ENCODE measurements at places on chromosomes 2 and 18. TPM values are rescaled to one million over a fixed set of nuclear protein-coding genes. Genes with fewer than 3 reads are reported as not detected.
A peak's percentile ranks its signal among the peaks of the same experiment; 100 is the strongest.

Gene LOXHD1
- polyA plus RNA-seq = 0.66 TPM

Gene OTOS
- polyA plus RNA-seq = 0.34 TPM

Gene CKAP2L
- 16.4 TPM for polyA plus RNA-seq

Gene RASGRP3
- 26.8 TPM for polyA plus RNA-seq

Gene MEP1B
- 0.14 TPM for polyA plus RNA-seq

Gene HOXD1
- polyA plus RNA-seq = 7.8 TPM

DNA sequence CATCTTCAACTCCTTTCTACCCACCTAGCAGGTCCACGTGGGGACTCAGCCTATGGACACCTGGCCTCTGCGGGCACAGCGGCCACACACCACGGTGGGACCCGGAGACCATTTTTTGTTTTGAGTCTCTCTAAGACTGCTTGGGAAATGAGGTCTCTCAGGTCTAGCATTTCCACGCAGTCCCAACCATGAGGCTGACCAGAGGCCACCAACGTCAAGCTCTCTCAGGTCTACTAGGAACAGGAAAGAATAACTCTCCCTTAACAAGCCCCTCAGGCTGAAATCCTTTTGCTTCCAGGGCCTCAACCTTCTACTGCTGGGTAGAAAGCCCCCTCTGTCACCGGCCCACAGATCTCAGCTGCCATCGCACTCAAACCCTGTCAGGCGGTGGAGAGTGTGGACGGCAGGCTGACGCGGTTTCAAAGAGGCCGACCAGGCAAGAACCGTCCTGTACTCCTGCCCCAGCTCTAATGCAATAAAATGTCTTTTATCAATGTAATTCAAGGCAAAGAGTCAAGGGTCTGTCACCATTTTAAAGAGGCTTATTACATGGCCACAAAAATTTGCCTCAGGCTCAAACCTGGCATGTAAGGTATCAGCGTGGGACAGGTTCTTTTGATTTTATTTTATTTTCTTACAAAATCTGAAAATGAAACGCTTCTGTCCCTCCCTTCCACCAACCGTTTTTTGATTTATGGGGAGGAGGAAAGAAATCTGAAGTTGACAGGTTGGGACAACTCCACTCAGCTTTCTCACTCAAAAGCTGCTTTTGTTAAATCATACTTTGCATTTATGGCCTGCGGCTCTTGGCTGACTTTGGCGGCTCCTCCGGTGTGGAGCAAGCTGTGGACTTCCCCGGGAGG is 74.0 kb downstream of the BCL11A start:
- no peak for DNase-seq

- no peak for DNase-seq
These were observed 87.1 kb downstream of the ITGB1BP1 start for GRCh38 chr2:9336241-9336575.

GRCh38 chr2:65435625-65436168 is 3.3 kb upstream of the SPRED2 start:
- peak; percentile 82 for DNase-seq

DNA sequence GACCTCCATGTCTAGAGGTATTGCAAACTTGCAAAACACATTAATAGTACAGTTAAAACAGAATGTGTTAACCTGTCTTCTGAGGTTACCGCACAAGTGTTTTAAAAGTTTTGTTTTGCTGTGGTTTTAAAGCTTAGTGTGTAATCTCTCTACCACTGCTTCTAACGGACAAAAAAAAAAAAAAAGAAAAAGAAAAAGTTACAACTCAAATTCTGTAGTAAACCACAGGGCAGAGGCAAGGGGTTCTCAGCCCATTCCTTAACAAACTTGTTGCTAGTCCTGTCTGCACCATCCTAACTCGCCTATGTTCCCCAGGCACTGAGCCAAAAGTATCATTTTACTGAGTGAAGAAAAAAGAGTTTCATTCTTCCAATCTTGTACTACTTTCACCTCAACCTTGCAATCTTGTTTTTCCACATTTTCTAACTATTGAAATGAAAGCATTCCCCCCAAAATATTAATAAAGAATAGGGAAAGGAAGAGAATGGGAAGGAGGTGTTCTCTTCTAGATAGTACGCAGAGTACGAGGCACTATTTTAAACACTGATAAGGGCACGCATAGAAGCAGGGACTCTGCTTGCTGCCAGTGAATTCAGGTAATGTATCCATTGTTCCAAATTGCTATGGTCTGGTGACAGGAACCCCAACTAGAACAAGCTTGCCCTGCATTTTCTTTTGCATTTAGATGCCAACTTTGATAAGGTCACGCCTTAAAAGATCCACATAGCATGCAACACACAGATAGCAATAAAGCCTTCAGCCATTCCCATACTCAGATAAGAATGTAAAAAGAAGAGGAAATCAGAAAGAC is 47.1 kb downstream of the IKZF2 start:
- DNase-seq = no peak

DNA sequence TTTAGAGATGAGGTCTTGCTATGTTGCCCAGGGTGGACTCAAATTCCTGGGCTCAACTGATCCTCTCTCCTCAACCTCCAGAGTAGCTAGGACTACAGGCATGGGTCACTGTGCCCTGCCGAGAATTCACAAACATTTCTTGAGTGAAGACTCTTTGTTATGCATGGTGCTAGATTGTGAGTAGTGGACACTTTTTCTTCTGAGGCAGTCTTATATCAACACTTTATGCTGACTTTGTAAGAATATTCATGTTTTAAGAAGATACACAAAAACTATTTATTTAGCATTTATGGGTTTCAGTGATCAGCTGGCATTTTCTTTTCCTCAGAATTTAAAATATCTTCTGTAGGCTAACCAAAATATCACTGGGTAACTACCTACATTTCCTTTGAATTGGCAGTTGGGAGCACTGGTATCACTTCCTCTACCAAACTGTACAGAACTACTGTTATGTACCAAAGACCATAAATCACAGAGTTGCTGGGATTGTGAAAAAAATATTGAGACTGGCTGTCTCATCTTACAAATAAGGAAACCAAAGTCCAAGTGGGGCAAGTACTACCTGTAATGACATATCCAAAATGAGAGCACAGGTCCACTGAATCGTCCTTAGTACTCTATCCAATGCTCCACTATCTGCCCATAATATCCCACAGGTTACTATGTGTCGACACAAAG is 34.0 kb downstream of the DOCK10 start:
- no peak for DNase-seq

DNA sequence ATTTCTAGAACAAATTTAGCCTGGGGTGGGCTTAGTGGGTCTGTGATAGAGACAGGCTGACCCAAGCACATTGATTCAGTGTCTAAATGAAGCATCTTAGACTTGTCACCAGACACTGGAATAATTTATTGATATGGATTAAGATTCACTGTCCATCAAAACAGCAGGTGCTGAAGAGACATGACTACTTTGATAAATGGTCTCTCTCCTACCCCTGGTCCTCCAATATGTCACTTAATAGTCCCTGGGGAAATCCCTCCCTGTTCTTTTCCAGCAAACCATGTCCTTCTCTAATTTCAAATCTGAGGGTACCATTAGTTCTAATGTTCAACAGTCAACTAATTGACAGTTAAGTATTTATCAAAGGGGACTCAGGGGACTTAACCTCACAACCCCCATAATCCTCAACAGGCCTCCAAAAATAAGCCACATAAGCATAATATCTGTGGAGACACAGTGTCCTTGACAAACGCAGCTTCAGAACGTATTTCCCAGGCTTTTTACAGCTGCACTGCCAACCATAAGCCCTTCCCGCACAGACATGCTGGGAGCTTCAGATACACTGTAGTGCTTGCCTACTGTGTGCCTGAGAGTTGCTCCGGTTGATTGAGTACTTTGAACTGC is 391.0 kb downstream of the THSD7B start:
- no peak for DNase-seq

- no peak for DNase-seq
These were observed 176.1 kb downstream of the ZNF521 start for GRCh38 chr18:25175558-25176517.
